ENCODE measurements at places on chromosomes 6 and 20.

- DNase-seq, result no peak
These were observed 916 bp downstream of the SOX18 start for GRCh38 chr20:64048402-64049044.

- no peak for DNase-seq
These were observed 109.0 kb downstream of the UNC5CL start for GRCh38 chr6:40930045-40930444.

GRCh38 chr6:110039981-110040383 lies 61.9 kb downstream of the GPR6 start:
- peak; percentile 47 for DNase-seq

DNA sequence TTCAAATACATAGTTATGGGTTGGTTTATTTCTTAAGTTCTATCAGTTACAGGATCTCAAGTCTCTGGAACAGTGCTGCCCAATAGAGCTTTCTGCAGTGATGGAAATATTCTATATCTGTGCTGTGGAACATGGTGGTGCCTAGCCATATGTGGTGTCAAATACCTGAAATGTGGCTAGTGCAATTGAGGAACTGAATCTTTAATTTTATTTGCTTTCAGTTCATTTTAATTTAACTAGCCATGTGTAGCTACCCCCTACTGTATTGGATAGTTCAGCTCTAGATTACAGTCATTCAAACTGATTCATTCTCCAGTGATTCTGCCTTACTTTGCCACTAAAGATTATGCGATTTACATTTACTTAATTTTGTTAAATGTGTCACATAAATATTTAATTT lies 503.2 kb downstream of the CDKAL1 start:
- no peak for DNase-seq

- DNase-seq, result peak; percentile 62
These were observed 136.7 kb downstream of the MMUT start for GRCh38 chr6:49326347-49326746.

DNA sequence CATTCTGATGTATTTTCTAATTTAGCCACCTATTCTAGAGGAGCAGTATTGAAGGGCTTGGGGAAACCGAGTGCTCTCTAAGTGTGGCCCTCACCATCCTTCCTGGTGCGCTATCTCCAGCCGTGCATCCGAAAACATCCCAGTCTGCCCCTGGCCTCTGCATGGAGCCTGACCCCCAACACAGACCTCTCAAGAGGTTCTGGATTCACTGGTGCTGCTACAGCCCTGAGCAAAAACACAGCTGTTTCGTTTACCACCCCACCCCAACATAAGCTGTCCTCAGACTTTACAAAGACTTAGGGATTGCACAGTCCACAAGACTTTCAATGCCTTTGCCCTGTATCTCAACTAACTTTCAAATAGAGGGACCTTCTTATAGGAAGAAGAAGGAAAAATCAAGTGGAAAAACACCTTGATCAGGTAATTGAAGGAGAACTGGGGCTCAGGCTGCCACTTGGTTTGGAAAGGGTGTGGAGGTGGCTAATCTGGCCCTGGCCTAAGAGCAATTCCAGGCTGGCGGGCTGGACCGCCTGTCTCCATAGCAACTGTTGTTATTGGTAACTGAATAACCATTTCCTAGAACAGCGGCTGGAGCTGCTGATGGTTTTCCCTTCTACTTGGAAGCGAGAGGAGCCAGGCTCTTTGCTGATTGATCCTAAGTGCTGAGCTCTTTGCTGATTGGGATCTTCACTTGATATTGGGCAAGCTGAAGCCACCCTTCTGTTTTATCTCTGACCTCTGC lies 90.2 kb upstream of the TOX2 start:
- no peak for DNase-seq

GRCh38 chr6:47520282-47520681 lies 42.7 kb downstream of the CD2AP start:
- DNase-seq, result no peak

DNA sequence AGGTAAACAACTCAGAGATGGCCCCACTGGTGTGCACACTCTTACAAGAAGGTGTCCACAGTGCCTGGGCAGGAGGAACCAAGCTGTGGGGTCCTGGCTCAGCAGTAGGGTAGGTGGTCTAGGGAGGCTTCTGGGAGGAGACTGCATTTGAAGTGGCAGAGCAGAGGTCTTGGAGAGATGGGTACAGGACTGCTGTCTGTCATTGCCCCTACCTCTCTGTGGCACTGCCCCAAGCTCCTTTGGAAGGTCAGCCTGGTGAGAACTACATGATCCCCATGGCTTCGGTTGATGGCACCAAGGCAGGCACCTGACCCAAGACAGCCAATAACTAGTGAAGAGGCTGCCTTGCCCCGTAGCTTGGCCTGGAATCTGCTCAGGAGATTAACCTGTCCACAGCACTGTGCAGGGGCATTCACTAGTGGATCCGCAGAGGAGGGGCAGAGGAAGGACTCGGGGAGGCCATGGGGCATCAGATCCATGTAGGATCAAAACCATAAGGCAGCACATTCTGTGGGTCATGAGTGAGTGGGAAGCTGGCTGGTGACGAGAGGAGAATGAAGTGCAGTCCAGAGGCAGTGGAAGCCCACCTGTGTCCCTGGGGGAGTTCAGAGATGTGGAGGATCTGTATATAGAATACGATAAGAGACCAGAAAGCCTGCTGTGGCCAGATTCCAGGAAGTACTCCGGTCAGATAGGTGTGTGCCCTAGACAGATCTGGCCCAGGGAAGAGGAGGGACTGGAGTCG lies 162.0 kb downstream of the GRM4 start:
- DNase-seq, result no peak

GRCh38 chr6:39037707-39038106 lies 10.9 kb upstream of the GLP1R start:
- no peak for DNase-seq

- no peak for DNase-seq
These were observed 658.2 kb downstream of the PTPRT start for GRCh38 chr20:42531508-42531961.
